ENCODE measurements at places on chromosomes 2 and 18. TPM values are rescaled to one million over a fixed set of nuclear protein-coding genes. Genes with fewer than 3 reads are reported as not detected.

- no peaks in the 10 kb centered on the region for H3K27me3 ChIP-seq
- no peak overlapping the region for H3K27ac ChIP-seq
- DNase-seq = no peak
- H3K4me3 ChIP-seq = no peak overlapping the region
Observed at GRCh38 chr2:206176121-206176520, 16.4 kb downstream of the EEF1B2 start.

DNA sequence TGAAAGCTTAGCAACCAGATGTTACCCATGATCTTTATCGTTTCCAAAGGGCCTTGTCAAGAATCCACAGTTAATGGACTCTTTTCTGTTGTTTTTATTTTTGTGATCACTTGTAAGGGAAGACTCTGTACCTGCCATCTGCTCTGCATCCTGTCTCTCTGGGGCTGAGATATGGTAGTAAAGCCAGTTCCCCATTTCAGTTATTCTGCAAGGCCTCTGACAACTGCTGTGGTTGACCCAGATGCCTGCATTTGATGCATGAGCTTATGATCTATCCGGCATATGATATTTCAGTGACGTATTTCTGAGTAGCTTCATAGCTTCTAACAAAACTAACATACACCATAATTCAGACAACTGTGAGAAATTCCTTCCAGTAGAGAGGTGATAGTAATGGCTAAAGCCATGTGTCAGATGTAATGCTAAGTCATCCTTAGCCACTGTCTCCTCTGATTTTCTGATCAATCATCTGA, 105.1 kb downstream of the TPO start:
- no peak for DNase-seq
- peaks cover 9% of the 10 kb centered on the region for H3K4me1 ChIP-seq
- H3K4me3 ChIP-seq = no peak overlapping the region

DNA sequence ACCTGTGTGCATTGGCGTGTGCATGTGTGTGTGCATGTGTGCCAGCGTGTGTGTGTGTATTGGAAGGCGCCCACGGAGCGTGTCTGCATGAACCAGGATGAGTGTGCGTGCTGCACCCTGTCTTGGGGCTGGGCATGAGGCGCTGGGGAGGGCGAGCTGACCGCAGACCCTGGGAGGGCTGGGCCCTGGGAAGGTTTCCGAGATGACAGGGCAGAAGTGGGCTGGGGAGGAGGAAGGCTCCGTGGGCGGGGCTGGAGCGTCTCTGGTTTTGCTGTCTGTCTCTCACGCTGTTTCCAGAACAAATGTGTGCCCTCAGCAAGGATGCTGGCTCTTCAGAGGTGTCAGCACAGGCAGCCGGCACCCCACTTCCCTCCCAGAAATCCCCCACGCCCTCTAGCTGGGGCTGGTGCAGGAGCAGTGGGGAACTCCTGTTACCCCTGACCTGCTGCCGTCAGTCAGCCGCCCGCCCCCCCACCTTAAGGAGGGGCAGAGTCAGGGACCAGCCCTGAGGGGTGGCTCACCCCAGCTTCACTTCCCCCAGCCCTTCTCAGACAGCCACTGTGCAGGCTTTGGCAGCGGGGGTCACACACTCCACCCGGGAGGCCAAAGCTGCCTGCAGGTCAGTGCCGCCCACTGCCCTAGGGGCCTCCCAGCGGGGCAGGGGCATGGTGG, at the start of gene GPR35:
TSS of gene GPR35 (plus strand) at position 531 of the 672 bp plus-strand sequence. CDS start 4,473 bp downstream, outside the sequence.
- H3K4me3 ChIP-seq = no peak within 1 kb of the TSS

DNA sequence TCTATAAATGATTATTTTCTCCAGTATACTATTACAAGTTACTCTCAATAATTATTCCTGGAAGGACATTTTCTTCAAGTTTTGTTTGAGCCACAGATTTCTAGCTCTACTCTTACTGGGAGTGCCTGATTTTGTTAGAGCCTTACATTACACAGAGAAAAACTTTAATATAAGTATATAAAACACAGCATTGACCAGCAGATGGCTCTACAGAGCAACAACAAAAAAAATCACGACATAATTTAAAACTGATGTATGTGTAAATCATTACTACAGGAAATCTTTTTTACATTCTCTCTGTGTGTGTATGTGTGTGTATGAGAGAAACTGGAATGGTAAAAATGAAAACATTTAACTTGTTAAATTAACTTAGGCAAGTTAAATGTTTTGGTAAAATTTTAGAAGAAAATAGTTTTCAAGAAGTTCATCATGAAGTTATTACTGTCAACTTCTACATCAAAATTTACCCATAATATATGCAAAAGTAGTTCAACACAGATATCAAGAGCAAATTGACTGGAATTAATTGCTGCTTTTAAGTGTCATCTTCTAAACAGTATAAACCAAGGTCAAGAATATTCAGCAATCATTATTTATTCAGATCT, 103.3 kb downstream of the MDH1 start:
- H3K4me3 ChIP-seq = no peak overlapping the region
- no peak overlapping the region for H3K27ac ChIP-seq
- H3K4me1 ChIP-seq = peaks cover 5% of the 10 kb centered on the region
- no peaks in the 10 kb centered on the region for H3K36me3 ChIP-seq

AQP12B gene
- total RNA-seq = not detected

KHK gene
- total RNA-seq = 1.7 TPM
